ENCODE measurements at places on chromosomes 1 and 21.

DNA sequence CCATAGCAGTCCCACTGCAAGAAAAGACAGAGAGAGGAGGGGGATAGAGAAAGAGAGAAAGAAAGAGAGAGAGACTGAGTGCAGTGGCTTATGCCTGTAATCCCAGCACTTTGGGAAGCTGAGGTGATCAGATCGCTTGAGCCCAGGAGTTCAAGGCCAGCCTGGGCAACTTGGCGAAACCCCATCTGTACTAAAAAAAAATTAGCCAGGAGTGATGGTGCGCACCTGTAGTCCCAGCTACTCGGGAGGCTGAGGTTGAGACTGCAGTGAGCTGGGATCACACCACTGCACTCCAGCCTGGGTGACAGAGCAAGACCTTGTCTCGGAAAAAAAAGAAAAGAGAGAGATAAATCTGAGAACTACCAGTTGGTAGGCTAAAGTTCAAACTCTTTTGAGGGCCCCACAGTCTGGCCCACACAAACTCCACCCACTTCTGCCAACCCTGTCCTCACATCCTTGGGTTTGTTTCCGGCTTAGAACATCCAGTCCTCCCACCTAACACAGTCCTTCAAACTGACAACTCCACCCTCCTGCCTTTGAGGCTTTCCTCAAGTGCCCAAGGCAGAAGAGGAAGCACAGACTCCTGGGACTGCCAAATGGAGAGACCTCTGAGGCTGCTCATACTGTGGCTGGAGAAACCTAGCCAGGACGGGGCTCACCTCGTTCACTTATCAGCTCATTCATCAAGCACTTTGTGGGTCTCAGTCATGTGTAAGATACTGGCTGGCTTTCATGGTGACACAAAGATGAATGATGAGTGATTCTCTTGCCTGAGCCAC, 20.1 kb downstream of the TFAP2E start:
- no peak for DNase-seq

- DNase-seq: no peak
These were observed 261.3 kb downstream of the DISC1 start for GRCh38 chr1:231887866-231888265.

- no peak for DNase-seq
These were observed 83.3 kb downstream of the FNBP1L start for GRCh38 chr1:93531193-93531592.

GRCh38 chr1:40371707-40372258, 1.7 kb upstream of the SMAP2 start:
- DNase-seq: no peak

DNA sequence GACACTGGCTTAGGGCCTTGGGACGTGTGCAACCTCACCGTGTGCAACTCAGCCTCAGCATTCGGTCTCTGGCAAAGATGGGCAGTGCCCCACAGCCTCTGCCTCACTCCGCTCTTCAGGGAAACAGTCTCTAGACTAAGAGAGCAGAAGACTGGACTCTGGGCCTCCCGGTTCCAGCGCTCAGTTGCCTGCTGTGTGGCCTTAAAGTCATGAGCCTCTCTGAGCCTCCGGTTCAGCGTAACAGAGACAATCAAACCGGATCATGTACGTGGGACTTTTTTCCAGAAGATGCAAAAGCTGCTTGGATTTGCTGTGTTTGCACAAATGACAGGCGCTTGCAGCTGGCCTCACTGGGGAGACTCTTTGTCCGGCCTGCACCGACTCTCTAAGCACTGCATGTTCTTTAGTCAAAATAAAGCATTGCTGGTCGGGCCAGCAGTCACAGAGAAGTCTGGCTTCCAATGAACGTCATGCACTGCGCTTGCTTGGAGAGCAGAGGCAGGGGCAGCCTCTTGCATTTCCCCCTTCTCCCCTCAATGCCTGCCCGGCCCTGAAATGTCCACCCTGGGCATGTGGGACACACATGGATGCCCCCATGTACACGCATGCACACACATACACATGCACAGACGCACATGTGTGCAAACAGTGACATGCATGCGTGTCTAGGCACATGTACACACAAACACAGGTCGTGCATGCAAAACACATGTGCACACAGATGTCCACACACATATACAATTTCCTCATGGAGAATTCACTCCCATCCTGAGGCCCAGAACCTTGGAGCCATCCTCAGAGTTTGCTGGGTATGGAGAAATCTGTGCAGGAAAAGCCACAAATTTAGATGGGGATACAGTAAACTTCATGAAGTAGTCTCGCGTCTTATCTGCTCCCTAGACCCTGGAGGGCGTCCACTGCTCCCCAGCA, 152.4 kb downstream of the PRDM16 start:
- no peak for DNase-seq

GRCh38 chr1:65175171-65176055, 27.4 kb downstream of the AK4 start:
- DNase-seq: no peak

DNA sequence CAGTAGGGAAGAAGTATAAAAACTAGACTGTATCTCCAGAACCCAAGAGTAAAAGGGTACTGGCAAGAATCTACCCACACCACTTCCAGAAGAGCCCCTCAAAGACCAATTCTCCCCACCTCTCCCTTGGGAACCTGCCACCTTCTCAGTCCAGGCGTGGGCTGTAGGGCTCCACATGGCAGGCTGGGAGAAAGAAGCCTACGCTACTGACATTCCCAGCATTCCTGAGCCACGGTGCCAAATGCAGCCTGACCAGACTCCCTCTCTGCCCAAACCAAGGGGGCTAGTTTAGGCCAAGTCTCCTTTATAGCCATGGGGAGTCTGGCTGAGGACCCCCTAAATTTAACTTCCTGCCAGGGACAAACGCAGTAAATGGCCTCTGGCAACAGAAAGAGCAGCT, 2.0 kb downstream of the UBE2Q1 start:
- no peak for DNase-seq

DNA sequence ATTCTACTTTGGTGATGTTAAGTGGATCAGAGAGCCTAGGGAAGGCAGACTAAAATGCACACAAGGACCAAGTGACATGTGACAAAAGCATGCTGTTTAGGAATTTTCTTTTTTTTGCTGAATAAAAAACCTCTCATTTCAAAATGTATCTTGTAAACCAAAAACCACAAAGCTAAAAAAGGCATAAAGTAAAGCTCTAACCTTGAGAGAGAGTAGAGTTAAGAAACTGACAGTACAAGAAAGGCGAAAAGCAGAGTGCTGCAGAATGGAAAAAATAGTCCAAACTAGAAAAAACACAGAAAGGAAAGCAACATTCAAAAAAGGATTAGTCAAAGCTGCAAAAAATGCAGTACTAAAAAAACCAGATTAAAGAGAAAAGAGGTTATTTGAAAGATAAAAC, 76.5 kb downstream of the EPS15 start:
- DNase-seq: no peak

GRCh38 chr1:169509354-169509753, 23.6 kb upstream of the SLC19A2 start:
- DNase-seq: no peak

GRCh38 chr1:181062836-181063428, 25.6 kb upstream of the IER5 start:
- no peak for DNase-seq

DNA sequence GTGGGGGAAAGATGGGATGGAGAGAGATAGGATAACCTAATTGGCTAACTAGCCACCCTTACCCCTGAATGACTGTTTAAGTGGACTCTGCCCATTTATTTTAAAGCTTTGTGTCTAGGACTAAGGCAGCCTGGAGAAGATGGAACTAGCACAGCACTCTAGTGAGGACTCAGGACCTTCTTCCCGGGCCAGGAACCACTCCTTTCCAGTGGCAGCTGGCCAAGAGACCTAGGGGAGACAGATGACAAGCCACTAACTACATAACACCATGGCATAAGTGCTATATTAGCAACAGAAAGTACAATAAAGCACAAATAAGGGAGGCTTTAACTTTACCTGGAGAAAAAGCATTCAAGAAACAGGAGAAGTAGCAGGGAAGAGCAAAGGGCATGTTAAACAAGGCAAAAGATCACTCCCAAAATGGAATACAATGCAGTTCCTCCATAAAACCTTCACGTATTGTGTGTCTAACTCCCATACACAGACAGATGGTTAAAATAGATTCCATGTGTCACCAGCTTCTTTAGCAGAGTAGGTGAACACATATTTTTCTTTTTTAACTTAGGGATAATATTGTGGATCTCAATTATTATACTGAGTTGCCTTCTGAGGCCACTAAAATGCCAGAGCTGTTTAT, 20.6 kb downstream of the CLCA1 start:
- DNase-seq: no peak

DNA sequence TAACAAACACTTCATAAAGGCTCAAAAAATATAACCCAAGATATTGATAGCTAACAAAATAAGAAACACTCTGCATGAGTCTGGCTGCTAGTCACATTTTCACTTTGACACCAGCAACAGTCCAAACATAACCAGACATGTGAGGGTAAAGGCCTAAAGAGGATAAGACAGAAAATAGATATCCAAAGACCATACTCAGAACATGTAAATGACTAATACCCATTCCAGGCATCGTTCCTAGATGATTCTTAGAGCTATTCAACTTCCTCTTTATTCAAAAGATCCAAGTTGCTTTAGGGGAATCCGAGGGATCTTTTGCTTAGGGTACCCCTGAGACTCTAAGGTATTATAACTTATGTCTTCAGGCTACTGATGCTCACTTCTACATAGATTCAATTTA, 5.1 kb downstream of the COL24A1 start:
- DNase-seq: no peak

DNA sequence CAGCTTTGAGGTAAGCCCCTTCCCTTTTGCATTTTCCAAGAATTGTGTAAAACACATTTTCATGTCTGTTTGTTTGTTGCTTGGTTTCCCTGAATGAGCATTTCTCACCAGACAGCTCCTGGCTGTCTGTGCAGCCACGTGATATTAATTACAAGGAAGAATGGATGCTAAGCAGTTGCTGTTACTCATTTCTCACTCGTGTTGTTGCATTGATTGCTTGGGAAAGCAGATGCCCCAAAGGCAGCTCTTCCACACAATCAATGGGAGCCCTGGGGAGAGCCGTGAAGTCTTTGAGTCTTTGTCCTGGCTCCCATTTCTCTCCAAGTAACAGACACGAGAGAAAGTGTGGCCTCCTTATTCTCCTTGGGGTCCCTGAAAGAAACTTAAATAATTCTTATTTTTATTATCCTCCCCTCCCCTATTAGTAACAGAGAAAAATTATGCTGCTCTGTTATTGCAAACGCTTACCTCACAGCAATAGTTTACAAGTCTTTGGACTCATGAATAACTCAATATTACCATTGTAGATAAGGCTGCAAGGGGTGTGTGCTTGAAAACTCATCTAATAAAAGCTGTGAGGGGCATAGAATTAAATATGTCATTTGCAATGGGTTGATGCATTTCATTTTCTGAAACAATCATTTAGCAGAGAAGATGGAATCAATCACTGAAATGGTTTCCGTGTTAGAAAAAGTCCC, 127.7 kb upstream of the CAMK1G start:
- no peak for DNase-seq

- DNase-seq: no peak
These were observed 95.5 kb upstream of the TPTE start for GRCh38 chr21:10425856-10426255.

GRCh38 chr1:152313970-152314369, 11.1 kb downstream of the FLG start:
- no peak for DNase-seq

GRCh38 chr1:1037366-1038327, 17.7 kb downstream of the AGRN start:
- DNase-seq: no peak

DNA sequence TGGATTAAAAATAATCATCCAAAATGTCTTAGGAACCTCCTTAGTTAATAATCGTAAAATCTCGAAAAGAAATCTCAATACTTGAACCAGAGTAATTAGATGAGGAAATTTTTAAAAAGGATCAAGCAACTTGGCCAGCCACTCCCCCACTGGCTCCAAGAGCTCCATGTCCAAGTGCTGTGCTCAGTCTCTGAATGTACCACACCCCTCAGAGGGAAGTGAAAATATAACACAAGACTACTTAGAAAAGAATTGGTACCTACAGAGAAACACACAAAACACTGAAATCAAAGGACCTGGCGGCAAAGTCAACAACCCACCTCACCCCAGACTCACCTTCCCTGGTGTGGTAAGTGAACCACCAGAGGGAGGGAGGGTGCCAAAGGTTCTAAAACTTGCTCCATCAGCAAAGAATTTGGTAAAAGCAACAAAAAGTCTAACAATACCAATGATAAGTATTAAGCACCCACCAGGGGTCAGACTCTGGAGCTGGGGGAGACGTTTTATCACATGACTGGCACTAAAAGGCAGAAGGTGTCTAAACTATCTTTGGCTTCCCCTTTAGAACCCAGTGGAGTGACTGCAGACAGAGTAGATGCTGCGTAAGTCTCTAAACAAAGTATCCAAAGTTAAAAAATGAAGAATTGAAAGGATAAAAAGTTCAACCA, 14.0 kb downstream of the LBR start:
- DNase-seq: no peak

DNA sequence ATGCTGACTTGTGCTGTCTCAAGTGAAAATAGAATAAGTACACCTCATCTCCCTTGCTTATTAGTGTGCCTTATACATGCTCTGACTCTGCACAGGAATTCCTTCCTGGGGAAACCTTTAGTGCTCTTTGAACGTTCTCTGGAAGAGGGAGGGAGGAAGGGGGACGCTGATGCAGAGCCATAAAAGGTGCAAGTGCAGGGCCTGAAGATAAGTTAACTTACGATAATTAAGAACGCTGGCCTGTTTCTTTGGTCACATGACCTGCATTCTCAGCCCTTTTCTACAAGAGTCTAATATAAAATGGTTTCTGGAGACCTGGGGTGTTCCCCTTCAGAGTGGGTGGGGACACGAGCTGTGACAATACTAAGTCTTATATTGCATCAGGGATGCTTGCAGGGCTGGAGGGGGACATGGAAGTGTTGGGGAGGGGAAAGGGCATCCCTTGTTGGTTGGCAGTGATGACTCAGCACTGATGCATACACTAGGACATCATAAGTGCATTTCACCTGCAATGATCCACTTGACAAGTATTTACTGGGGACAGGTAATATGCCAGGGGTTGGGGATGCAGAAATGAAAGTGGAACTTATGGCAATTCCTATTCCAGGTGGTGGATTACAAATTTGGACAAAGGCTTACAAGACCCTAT, 26.3 kb upstream of the KIAA0040 start:
- DNase-seq: no peak

DNA sequence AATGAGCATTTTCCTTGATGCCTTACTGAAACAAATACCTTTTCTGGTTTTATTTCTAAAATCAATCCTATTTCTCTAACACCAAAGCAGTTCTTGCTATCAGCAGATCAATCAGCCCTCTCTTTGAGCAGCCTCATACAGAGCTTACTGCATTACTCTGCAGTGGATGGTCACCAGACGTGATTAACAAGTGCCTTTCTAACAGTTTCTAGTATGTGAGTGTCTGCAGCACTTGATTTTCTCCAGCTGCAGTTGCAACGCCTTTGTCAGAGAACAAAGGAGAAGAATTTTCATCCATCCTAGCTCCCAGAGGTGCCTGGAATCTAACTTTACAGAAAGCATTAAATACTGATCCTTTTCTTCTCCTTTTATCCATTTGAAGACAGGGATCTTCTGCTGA, 177.3 kb upstream of the SGIP1 start:
- no peak for DNase-seq

- no peak for DNase-seq
These were observed 150.0 kb downstream of the BACH1 start for GRCh38 chr21:29448766-29449165.
